ENCODE measurements at places on chromosomes 3 and 15.

GRCh38 chr15:55037071-55037470 is 159.7 kb downstream of the RSL24D1 start:
- no peak for DNase-seq

GRCh38 chr15:33119273-33119672 is 75.2 kb downstream of the FMN1 start:
- no peak for DNase-seq

DNA sequence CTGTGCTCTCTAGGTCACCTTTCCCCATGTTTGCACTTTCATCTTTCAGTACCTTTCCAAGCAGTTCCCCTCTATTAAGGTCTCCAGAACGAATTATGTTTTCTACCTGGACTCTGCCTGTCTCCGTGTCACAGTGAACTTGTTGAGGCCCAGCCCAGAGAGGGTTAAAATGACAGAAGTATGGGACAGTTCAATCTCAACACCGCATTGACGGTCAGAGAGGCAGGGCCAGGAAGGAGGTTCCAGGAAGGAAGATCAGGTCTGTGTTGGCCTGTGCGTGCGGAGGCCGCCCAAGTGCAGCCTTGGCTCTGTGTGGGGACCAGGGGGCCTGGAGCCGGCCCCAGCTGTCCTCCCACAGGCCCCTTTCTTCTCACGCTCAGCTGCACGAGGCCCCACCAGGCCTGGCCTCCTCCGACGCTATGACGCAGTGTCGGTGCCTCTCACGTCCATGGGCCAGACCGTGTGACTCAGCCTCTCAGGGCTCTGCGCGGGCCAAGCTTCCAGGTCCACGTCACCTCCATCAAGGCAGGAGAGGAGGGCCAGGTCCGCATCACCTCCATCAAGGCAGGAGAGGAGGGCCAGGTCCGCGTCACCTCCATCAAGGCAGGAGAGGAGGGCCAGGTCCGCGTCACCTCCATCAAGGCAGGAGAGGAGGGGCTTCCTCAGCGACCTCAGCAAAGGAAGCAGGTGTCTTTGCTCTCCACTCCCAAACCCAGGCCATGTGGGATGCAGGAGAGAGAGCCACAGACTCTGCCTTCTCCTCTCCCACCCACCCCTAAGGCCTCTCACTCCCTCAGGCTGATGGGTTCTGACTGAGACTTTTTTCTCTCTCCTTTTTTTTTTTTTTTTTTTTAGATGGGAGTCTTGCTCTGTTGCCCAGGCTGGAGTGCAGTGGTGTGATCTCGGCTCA is 83.1 kb downstream of the CPN2 start:
- no peak for DNase-seq

GRCh38 chr3:158916111-158916510 is 114.3 kb downstream of the MFSD1 start:
- DNase-seq = no peak

DNA sequence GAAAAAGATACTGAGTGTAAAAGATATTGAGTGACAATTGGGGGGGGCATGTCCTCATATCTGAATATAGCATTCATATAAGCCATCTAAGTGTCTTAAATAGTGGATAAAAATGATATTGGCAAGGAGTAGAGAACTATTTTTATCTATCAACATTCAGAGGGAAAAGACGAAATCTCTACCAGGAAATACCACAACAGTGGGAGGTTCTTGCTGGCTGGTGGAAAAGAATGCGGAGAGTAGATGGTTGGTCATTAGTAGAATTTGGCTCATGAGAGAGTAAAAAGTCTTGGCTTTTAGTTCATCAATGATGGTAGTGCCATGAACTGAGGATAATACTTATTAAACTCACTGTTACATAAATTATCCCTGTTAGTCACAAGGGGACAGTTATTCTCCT is 4.8 kb upstream of the TCF12 start:
- DNase-seq = no peak

DNA sequence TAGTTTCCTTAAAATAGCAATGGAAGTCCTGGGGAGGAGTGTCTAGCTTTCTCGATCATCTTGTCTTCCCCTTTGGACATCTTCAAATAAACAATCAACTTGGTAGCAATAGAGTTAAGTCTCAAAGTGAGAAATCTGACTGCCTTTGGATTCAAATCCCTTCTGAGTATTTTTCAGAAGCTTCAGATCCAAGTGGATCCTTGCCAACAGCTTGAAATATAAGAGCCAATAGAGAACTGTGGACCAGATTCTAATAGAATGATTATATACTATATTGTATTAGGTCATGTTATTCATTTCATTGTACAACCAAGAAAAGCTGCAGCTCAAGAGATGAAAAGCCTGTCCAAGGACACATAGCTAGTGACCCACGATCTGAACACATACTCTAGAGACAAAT is 60.2 kb downstream of the SYNPR start:
- DNase-seq = no peak

DNA sequence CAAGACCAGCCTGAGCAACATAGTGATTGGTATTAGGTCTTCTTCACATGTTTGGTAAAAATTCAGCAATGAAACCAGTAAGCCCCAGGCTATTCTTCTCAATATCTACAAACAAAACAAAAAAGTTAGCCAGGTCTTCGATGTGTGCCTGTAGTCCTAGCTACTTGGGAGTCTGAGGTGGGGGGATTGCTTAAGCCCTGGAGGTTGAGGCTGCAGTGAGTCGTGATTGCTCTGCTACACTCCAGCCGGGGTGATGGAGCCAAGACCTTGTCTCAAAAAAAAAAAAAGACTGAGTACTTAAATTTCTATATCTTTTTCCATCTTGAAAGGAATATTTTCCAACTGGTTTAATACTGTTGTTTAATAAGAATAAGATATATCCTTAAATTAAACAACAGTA is 106.8 kb downstream of the MBNL1 start:
- no peak for DNase-seq

DNA sequence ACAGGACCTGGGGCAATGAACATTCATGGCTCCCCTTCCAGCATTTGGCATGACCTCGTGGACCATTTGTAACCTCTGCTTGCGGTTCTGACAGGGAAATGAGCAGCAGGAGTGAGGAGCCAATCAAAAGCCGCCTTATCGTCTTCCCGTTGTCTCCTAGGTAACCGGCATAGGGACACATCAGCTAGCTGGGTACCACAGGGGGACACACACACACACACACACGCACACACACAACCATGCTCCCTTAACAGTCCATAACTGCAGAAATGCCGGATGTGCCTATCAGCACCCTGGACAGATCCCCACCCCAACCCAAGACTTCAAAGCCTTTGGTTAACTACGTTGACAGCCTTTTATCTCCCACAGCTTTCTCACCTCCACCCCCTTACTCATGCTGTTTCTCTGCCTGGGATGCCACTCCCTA is 53.4 kb upstream of the CCDC174 start:
- DNase-seq = peak; percentile 92

DNA sequence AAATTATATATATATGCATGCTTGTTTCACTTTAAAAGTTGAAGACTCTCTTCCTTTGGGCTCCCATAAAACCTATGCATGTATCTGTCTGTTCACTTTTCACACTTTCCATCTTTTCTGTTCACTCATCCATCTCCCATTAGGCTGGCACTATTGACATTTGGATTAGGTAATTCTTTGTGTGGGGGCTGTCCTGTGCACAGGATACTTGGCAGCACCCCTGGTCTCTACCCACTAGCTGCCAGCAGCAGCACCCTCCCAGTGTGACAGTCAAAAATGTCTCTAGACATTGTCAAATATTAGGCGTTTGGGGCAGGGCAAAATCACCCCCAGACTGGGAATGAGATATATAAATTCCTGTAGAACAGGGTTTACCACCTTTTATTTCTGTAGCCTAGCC is 72.3 kb upstream of the EIF1B start:
- no peak for DNase-seq

Measured in HuH-7 (cell line).